ENCODE measurements at places on chromosomes 12 and 14. TPM values are rescaled to one million over a fixed set of nuclear protein-coding genes. Genes with fewer than 3 reads are reported as not detected.

Gene SLC6A15
- 3.1 TPM for total RNA-seq

- DNase-seq, result no peak
Measured at GRCh38 chr14:96965885-96966595, 168.9 kb downstream of the VRK1 start.

DNA sequence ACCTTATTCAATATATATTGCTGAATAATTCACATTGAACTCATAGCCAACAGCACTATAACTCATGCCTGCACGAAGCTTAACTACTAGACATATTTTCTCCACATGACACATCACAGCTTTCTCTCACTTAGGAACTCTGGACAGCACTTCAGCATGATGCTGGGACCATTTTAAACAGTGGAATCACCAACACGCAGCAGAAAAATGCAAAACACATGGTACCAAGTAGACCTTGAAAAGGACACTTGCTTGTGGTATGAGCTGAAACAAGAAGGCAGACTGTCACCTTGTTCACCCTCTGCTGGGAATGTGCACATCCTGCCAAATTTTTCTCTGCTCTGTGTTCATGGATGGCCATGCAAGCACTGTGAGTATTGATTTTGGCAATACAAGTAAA lies 34.8 kb upstream of the CD9 start:
- no peak for DNase-seq

- no peak for DNase-seq
Measured at GRCh38 chr14:36113341-36113740, 63.2 kb downstream of the PTCSC3 start.

Gene RPL10L
- total RNA-seq, result 6.0 TPM
